ENCODE measurements at places on chromosomes 1 and 21.

GRCh38 chr1:117846674-117847425, 82.6 kb downstream of the GDAP2 start:
- DNase-seq = no peak

GRCh38 chr1:7010534-7011200, 225.4 kb downstream of the CAMTA1 start:
- no peak for DNase-seq

- no peak for DNase-seq
These were observed 9.9 kb upstream of the ZSCAN20 start for GRCh38 chr1:33462405-33463164.

- DNase-seq = no peak
These were observed 35.0 kb upstream of the IL19 start for GRCh38 chr1:206735553-206736031.

DNA sequence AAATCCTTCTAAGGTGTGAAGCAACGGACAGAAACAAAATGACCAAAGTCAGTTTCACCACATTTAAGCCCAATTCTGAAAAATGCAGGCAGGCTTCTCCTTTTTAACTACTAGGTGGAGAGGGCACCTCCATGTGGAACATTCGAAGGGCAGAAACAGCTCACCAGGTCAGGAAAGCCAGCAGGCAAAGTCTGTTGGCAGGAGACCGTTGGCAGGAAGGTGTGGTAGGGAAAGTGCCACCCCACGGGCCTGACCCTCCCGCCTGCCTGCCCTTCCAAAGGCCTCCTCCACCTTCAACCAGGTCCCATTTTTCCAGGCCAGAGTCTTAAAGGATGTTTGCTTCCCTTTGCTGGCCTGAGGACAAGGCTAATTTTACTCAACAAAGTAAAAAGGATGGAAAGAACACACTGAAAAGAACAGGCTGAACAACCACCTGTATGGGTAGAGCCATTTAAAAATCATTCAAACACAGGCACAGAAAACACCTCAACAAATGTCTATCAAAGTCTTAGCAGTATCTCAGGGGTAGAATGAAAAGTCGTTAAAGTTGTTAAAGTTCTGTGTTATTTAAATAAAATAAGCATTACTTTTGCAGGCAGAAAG, 26.4 kb downstream of the CAPZB start:
- DNase-seq = no peak

GRCh38 chr1:197692965-197693364, 82.3 kb downstream of the DENND1B start:
- DNase-seq = no peak
